Kidney glomerular epithelial cell (primary cell): ENCODE measurements at places on chromosomes 3 and 15.
A peak's percentile ranks its signal among the peaks of the same experiment; 100 is the strongest.

DNA sequence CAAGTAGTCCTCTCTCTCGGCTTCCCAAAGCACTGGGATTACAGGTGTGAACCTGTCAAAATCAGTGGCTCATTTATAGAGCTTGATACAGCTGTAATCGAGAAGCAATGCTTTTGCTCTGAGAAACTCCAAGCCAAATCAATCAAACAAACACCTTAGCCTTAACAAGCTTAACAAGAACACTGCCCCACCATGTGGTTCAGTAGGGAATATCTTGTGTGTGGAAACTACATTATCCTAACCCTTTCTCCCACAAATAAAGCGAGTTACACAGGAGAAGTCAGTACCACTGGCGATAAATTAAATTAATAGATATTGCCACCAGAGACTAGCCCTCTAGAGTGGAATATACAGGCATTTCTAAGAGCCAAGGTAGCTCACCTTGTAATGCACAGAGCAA is 13.9 kb downstream of the CDAN1 start:
- no peak for DNase-seq

DNA sequence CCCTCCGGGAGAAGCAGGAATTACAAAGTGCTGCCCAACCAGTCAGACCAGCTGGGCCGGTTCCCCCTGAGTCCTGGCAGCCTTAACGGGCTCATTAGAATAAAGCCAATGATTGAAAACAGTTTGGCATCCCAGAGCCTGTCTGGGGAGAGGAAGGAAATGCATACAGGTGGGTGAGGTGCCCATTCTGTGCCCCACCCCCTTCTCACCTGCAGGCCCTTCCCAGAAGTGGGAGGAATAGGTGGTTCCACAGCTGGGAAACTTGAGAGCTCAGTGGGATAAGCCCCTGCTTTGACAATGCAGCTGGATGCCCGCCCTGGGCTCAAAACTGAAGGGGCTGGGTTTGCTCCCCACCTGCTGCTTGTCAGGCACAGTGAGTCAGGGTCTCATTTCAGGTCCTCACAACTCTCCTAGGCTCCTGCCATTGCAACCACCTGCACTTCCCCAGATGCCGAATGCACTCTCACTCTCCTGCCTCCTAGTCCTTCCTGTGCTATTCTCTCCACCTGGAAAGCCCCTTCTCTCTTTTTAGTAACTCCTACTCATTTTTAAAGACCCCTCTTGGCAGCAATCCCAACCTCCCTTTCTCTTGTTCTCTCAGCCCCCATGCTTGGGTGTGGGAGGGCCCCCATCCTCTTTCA is 5.5 kb upstream of the BUB1B start:
- DNase-seq, result no peak

DNA sequence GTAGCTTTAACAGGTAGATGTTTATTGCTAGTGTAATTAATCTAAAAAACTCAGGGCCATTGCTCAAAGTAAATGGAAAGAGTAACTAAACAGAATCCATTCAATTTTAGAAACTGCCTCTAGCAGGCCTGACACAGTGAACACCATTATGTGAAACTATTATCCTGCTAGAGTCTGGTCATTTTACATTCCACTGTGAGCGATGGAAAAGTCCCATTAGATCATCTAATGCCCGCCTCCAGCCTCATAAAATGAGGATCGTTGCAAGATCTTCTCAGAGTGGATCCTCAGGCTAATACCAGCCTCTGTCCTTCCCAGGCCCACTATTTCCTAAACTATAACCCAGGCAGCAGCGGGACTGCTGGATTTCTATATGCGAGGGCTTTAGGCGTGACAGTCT is 107.7 kb downstream of the WDR76 start:
- DNase-seq, result no peak

- no peak for DNase-seq
Observed at GRCh38 chr3:187773233-187774184, 28.2 kb upstream of the BCL6 start.

GRCh38 chr3:136427236-136427635 is 177.1 kb downstream of the PCCB start:
- DNase-seq, result no peak

DNA sequence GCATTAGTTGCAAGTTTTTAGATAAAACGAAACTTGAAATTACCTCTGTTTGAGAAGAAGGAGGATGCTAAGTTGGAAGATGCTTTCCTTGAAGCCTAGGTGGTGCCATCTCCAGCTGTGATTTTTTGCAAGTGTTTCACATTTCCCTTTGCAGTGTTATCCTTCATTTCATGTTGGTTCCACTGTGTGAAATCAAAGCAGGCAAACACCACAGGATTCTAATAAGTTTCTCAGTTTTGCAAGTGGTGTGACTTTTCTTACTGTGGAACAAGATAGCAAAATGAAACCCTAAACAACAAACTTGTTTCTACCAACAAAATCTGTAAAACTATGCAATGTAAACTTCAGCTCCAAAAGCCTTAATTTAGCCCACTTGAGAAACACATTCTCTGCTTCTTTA is 260.9 kb downstream of the OXSM start:
- no peak for DNase-seq

DNA sequence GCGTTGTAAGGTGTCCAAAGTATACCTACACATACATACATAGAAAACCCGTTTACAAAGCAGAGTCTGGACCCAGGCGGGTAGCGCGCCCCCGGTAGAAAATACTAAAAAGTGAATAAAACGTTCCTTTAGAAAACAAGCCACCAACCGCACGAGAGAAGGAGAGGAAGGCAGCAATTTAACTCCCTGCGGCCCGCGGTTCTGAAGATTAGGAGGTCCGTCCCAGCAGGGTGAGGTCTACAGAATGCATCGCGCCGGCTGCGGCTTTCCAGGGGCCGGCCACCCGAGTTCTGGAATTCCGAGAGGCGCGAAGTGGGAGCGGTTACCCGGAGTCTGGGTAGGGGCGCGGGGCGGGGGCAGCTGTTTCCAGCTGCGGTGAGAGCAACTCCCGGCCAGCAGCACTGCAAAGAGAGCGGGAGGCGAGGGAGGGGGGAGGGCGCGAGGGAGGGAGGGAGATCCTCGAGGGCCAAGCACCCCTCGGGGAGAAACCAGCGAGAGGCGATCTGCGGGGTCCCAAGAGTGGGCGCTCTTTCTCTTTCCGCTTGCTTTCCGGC is 318.6 kb downstream of the FGF12 start:
- no peak for DNase-seq

DNA sequence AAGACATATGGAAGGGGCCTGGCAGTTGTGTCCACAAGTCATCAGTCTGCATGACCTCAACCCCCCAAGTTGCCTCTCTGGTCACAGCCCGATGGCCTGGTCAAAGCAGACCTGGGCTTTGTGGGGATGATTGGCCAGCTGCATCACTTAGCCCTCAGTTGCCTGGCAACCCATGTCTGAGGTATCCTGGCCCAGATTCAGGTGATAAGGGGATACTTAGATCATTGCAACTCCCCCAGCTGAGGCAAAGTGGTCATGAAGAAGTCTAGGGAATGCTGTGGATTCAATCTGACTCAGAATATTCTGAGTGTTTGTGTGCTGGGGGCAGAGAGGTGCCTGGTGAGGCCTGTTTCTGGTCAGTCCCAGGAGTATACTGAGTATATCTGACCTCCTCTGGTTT is 5.0 kb downstream of the GPR156 start:
- DNase-seq, result no peak

- no peak for DNase-seq
Observed at GRCh38 chr3:159239059-159239458, 437.2 kb downstream of the MFSD1 start.

DNA sequence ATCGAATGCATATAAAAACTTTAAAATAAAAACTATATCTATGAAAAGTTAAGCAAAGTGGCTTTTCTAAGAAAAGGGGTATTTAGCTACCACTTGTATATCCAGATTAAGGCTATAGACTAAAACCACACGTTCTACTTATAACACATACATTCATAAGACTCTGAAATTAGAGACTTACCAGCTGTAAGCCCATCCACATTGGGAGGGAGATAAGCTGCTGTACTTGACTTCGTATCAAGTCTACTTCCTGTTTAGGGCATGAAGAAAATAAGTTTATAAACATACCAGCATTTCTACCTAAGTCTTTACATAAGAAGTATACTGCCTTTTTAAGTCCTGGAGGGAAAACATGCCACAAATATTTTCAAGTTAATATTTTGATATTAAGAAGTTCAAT is 27.7 kb downstream of the AQR start:
- DNase-seq, result no peak

DNA sequence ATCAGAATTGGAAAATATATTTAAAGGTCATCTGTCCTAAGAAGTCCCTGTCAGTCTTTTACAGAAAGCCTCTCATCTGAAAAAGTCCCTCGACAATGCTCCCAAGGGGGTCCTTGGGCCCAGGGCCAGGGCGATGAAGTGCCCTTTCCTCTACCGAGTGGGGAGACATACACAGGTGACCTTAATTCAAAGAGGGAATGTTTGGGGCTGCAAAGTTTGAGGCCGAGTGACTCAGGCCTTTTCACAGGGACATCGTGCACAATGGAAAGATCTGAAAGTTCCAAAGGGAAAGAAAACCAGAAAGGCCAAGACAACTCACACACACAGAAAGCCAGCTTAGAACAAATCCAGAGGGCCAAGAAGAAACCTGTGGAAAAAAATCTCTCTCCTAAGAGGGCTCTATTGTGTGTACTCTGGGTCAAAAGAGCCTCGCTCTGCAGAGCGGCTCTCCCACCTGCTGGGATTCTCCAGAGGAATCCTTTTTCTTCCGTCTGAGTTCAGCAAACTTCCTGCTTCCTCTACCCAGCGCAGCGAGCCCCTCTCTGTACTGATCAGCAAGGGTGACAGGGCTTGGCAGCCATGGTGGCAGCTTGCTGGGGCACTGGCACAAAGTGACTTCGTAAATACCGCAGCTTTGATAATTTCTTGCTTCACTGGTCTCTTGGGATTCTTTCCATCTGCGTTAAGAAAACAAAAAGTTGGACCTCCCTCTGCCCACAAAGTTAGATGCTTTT is 259.1 kb downstream of the OPA1 start:
- DNase-seq, result peak; percentile 25

DNA sequence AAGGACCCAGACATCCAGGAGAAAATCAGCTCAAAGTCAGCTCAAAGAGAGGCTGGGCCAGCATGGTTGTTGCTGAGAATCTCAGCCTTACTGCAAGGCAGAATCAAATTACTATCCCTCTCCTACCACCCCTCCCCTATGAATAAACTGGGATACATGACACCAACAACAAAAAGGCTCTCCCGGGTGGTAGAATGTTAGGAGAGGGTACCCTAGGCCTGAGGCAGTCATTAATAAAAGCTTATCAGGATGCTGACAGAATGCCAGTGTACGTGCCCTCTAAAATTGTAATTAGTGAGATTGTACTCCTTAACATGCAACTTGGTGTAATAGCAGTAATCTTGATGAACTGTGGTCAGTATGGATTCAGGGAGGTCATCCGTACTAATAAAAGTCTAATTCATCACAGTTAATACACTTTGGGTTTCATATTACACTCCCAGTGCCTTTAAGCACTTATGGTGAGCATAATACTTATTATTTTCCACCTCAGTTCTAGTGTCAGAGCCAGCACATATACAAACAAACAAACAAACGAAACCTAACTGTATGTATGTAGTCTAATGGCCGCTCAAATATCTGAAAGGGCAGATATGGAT is 76.5 kb downstream of the B3GALNT1 start:
- no peak for DNase-seq

- no peak for DNase-seq
Observed at GRCh38 chr3:195117978-195118581, 152.9 kb downstream of the XXYLT1 start.

GRCh38 chr15:96117270-96117669 is 213.2 kb upstream of the NR2F2 start:
- DNase-seq, result no peak

GRCh38 chr15:41487802-41488201 is 5.9 kb upstream of the ITPKA start:
- peak; percentile 39 for DNase-seq

- no peak for DNase-seq
Observed at GRCh38 chr15:61038387-61038786, 190.7 kb downstream of the RORA start.

- no peak for DNase-seq
Observed at GRCh38 chr3:122794779-122795673, at the start of gene SLC49A4. TSS of gene SLC49A4 (plus strand) at chr3:122795069. CDS start at chr3:122795193, 124 bp downstream.

- DNase-seq, result no peak
Observed at GRCh38 chr15:80578206-80578595, 116.9 kb upstream of the ABHD17C start.

GRCh38 chr3:38646630-38647029 is 2.9 kb downstream of the SCN5A start:
- DNase-seq, result no peak
